ENCODE measurements at places on chromosomes 5 and 9.
A peak's percentile ranks its signal among the peaks of the same experiment; 100 is the strongest.

- no peak for DNase-seq
These were observed 188.6 kb upstream of the DMRT1 start for GRCh38 chr9:652914-653313.

DNA sequence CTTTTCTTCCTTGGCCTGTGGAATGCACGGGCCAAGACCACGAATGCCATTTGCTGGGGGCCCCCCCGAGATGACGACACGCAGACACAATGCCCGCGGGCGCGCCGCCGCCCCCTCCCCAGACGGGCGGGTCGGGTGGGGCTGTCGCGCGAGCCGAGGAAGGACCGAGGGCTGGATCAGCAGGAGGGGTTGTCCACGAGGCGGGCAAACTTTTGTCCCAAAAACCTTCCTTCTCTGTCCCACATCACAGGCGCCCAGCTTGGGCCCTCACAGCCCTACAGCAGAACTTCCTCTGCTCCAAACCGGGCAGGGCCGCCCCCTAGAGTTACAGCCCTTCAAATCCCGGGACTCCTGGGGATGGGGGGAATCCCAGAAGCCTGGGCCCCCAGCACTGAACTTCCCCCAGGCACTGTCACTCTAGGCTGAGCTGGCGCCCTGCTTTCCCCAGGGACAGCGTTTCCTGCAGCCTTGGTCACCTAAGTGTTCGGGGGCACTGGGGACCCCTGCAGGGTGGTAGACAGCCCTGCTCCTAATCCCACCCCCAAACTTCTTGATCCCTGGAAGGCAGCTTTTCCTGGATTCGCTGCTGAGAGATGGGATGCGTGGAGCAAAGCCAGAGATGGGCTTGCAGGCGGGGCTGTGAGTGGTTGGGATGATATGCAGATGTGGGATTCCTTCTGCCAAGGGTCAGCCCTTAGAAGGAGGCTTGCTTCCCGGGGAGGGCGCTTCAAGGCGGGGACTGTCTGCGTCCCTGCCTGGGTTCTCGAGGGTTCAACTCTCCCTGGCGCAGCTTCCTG is 980 bp downstream of the COL5A1 start:
- DNase-seq, result peak; percentile 72

DNA sequence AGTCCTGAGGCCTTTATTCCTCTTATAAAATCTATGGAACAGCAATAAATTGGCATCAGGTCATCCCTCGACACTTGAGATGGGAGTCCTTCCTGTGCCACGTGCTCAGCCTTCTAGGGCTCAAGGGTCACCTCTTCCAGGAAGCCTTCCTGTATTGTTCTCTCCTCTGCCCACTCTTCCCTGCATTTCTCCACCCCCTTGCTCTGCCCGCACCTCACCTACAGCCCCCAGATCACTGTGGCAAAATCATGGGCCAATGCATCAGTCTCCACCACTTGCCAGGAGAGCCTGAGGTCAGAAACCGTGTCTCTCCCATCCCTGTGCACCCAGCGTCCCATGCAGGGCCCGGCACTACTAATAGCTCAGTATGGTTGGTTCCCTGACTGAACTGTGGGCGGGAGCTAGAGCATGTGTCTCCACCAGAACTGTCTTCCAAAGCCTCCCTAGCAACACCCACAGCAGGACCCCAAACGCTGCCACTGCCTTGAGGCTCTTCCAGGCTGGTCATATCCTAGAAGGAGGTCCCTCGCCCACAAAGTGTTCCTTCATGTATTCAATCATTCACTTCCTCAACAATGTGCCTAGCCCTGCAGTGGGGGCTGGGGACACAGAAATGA is 13.5 kb downstream of the DUSP1 start:
- DNase-seq, result no peak

DNA sequence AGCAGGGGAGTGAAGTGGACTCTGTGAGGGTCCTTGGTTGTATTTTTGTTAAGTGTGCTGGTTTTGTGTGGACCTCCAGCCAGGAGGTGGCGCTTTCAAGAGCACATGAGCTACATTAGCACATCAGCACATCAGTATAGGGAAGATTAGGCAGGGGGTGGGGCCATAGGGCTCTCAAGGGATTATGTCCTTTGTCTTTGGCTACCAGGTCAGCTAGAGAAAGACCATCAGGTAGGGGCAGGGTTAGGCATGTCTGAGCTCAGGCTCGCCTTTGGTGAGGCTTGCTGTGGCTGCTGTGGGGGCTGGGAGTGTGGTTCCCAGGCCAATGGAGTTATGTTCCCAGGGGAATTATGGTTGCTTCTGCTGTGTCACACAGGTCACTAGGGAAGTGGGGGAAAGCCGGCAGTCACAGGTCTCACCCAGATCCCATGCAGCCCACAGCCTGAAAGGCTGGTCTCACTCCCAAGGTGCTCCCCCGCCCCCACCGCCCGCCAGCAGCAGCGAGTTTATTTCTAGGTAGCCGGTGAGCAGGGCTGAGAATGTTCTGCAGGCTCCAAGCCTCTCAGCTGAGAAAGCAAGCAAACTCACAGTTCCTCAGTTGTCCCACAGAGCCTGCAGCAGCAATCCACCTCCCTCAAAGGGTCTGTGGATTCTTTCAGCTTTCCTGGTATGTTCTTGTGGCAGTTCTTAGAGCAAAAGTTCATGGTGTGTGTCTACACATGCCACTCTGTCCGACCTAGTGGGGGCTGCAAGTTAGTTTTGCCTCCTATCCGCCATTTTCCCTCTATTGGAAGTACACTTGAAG is 13.7 kb downstream of the OR1J1 start:
- DNase-seq, result no peak

- DNase-seq, result no peak
These were observed 140.0 kb downstream of the CDK5RAP2 start for GRCh38 chr9:120439926-120440325.
